ENCODE measurements at places on chromosomes 1 and 21. TPM values are rescaled to one million over a fixed set of nuclear protein-coding genes. Genes with fewer than 3 reads are reported as not detected.

- DNase-seq: no peak
Observed at GRCh38 chr1:160107512-160107911, 8.0 kb upstream of the ATP1A2 start.

DNA sequence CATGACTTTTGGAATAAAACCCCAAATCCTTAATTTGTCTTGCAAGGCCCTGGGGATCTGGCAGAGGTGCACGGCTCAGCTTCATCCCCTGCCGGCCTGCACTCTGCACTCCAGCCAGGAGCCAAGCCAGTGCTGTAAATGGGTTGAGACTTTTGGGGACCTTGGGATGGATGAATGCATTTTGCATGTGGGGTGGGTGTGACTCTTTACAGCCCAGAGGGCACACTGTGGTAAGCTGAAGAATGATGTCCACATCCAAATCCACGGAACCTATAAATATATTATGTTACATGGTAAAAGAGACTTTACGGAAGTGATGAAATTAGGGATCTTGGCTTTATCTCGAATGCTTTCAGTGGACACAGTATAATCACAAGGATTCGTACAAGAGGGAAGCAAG lies 177.8 kb downstream of the EDEM3 start:
- no peak for DNase-seq

- DNase-seq: peak; percentile 59
Observed at GRCh38 chr1:168603501-168604110, 27.2 kb downstream of the XCL1 start.

DNA sequence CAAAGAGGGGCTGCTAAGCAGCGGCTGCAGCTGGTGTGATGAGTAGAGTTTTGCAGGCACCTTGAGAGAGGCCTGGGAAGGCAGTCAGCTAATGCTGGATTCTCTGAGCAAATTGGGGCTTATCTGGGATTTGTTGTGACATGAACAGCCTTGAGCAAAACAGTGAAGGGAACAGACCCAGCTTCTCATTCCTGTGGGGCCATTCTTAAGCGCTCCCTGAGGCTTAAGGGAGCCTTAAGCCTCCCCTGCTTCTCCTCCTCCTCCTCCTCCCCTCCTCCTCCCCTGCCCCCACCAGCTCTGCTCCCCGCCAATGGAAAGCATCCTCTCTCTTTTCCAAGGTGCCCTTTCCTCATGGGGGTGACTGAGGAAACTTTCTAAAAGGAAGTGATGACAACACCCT lies 21.3 kb downstream of the HMGCS2 start:
- no peak for DNase-seq

DNA sequence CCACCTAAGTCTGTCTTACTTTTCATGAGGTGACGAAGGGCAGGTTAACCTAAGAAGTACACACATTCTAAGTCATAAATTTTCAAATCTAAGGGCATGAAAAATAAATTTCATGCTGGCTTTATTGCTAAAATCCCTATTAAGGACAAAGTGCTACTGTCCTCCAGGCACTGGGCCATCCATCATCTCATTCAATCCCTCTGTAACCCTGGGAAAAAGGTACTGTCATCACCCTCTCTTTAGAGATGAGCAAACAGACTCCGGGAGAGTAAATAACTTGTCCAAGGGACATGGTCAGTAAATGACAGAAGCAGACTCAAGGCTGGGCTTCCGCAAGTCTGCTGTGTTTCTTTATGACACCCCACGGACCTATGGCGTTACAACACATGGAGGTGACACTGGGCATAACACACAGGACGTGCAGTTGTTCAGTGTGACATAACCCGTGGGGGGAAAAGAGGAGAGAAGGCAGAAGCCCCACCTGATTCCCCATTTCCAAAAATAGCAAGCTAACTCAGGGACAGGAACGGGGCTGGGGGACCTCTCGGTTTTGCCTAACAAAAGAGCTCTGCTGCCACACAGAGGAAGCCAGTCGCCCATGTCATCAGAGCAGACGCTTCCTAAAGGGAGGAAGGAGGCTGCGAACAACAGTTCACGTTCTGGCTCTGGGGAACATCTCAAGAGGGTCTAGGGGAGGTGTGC lies 12.5 kb upstream of the SRM start:
- no peak for DNase-seq

- no peak for DNase-seq
Observed at GRCh38 chr1:30704271-30704670, 19.1 kb downstream of the MATN1 start.

DNA sequence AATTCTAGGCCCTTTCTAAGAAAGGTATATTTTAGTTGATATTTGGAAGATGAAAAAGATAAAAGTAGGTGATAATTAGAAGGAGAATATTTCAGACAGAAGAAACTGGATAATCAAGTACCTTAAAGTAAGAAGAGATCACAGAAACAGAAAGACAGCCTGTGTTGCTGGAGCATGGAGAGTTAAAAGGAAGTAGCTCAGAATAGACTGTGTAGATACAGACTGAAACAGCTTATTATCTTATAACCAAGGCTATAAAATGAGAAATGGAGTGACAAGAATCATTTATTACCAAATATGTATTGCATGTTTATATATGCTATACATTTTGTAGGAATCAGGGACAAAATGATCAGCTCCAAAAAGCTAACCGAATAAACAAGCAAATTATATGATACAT lies 1120.3 kb downstream of the BRINP3 start:
- no peak for DNase-seq

GRCh38 chr1:163922743-163923201 lies 601.0 kb downstream of the NUF2 start:
- no peak for DNase-seq

- DNase-seq: no peak
Observed at GRCh38 chr1:61268546-61269240, 186.3 kb downstream of the NFIA start.

DNA sequence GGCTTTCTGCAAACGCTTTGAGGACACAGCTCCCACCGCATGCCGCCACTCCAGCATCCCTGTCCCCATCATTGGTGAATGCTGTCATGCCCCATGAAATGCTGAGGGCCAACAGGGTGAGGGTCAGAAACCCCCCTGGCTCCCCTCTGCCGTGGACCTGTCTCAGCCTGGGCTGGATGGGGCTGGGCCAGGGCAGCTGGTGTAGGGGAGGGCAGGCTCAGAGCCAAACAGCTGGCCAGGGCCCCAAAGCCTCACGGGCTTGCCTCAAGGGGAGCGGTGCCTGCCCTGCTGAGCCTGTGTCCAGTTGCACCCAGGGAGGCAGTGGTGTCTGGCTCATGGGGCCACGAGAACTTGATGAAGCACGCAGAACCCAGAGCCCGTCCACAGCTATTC lies 49.7 kb downstream of the S100B start:
- DNase-seq: no peak

- no peak for DNase-seq
Observed at GRCh38 chr21:45088116-45088515, 13.7 kb downstream of the ADARB1 start.

DNA sequence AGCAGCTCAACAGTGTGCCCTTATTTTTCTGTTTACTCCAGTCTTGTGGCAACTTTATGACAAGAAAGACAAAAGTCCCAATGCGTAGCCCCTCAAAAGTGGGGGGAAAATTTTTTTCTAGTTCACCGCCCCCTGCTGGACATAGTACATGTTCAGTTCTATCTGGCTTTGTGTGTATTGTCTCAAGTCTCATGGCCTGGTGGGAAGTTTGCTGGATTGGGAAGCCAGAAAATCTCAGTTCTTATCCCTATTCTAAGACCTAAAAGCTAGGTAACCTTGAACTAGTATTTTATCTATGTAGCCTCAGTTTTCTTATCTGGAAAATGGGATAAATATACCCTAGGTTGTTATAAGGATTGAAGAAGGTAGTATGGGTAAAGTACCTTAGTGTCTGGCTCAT lies 55.8 kb upstream of the LDLRAP1 start:
- no peak for DNase-seq

GRCh38 chr1:160549665-160550006 lies 26.6 kb upstream of the SLAMF6 start:
- no peak for DNase-seq

GRCh38 chr1:42552636-42553035 lies 89.5 kb downstream of the CCDC30 start:
- no peak for DNase-seq

DNA sequence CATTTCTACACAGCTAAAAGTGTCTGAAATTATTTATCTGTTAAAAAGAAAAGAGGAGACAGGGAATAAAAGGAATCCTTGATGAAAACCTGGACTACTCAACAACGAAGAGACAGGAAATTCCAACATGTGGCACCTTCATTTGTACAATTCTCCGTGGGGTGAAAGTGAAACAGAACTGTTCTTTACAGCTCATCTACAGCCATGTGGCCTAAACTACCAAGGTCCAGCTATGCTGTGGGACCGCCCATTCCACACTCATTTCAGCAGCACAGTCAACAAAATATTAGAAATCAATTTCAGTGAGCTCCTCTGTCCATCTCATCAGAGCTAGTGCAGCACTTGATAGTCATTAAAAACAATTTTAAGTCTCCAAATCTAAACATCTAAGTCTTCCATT lies 44.0 kb downstream of the UBR4 start:
- DNase-seq: no peak

DNA sequence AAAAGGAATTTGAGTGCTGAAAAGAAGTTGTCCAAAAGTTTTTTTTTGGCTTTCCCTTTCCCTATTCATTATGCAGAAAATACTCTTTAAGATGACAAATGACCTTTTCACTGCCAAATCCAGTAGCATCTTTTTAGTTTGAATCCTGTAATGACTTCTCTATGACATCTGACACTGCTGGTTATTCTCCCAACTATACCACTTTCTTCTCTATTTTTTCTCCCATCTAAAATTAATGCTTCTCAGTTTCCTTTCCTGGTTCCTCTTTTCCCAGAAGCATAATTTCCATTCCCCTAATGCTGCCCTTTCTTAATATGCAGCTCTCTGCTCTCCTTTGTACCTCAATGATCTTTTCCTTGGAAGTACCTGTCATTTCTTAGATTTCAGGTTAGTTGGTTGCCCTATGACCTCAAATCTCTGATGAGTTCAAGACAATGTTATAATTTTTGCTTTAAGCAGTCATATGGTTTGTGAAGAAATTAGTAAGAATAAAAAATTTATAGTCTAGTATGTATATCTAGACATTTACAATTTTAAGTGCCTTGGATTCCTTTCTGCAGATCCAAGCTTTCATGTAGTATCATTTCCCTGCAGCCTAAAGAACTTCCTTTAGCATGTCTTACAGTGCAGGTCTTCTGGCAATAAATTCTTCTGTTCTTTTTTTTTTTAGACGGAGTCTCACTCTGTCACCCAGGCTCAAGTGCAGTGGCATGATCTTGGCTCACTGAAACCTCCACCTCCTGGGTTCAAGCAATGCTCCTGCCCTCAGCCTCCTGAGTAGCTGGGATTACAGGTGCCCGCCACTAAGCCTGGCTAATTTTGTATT lies 150.8 kb downstream of the CDC42BPA start:
- DNase-seq: no peak

DNA sequence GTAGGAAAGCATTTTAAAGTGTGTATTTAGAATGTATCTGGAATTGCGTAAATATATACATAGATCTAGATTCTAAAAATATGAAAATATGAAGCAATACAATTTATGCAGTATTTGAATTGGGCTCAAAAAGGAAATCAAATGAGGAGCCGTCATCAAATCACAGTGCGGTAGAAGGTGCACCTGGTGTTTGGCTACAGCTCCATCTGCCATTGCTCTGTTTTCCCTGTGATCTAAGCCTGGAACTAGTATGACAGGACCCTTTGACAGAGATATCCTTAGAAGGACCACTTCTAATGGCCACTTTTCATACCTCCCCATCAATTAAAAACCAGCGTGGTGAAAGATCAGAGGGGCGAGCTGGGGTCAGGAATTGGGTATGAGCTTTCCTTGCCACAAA lies 202.6 kb downstream of the NFIA start:
- no peak for DNase-seq

DNA sequence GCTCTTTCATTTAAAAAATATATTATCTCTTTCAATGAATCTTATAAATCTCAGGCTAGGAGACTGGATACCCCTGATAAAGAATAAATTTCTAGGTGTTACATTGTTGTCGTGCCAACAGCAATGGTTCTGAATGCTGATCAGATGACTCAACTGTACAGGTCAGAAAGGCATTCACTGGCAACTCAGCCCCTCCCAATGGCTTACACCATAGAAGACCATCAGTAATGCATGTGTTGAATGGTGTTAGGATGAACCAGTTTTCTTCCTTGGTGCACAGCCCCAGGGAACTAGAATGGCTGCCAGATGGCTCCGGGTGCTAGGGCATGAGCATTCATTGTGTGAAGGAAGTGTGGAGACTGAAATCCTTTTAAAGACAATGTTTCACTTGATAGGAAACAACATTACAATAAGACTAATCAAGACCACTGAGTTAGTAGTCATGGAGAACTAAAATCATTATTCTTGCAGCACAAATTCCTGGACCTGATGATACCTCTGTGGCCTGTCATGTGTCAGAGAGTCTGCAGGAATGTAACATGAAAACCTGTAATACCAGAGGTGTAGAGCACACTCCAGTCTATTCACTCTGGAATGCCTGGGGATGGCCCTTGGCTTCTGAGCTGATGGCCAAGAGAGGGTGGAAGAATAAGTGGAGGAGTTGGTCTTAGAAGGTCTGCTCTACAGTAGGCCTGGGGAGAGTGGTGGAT lies 187.7 kb upstream of the LMO4 start:
- DNase-seq: no peak

DNA sequence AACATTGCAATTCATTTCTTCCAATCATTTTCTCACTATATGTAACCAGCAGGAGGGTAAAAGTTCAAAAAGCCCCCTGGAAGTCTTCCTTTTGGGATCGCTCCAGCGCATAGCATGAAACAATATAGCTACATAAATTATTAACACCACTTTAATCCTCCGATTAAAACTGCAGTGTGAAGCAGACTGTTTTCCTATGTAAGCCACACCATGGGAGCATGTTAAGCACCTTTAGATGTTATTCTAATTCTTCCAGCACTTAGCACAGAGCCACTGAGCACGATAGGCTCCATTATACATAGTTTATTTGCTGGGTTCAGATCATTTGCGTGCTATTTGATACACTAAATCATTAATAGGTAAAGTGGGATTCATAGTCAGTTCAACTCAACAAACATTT lies 18.4 kb upstream of the GADD45A start:
- DNase-seq: no peak

GRCh38 chr1:43083375-43083891 lies 88.7 kb downstream of the EBNA1BP2 start:
- DNase-seq: no peak

The GCSAML gene
- total RNA-seq: 0.14 TPM

The AGBL4 gene
- not detected for total RNA-seq

The OLFML3 gene
- total RNA-seq: 0.33 TPM

The FAM229A gene
- total RNA-seq: 9.7 TPM

The PLD5 gene
- total RNA-seq: not detected

The HPCA gene
- total RNA-seq: 0.35 TPM

Measured in activated naive CD4-positive, alpha-beta T cell treated with anti-CD3 and anti-CD28 coated beads, Interleukin-2, amount 50 U/mL, for 72 hours (primary cell).